ENCODE measurements at places on chromosomes 7 and 10.

DNA sequence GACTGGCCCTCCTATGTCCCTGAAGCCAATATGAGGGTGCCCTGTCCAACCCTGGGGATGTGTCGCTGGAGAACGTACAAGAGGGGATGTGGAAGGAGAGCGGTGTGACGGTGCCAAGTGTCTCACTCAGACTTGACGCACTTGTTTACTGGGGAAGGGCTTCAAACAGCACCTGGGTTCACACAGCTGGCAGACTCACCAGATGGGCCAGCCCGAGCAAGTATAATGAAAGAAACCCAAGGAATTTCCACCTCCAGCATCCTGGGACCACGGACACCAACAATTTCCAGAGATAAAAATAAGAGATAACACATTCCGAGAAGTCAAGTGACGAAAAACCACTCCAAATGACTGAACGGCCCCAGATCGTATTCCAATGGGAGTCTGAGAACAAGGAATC lies 5.3 kb downstream of the ATP5MF start:
- DNase-seq, result no peak

DNA sequence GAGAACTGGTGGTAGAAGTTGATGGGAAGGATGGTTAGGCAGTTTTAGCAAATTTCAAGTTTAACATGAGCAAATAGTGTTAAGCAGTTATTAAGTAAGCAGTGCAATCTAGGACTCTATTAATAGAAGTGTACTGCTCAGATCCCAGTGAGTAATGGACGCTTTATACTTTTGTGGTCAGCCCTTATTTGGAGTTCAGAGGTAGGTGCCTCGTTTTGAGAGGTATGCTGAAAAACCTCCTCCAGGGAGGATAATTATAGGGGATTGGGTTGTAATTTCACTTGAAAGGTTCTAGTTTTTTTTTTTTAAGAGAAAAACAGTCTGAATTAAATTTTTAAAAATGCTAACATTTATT lies 33.5 kb upstream of the CCDC7 start:
- DNase-seq, result no peak

- DNase-seq, result no peak
These were observed 68.6 kb downstream of the DYNC2I1 start for GRCh38 chr7:158924956-158925355.

DNA sequence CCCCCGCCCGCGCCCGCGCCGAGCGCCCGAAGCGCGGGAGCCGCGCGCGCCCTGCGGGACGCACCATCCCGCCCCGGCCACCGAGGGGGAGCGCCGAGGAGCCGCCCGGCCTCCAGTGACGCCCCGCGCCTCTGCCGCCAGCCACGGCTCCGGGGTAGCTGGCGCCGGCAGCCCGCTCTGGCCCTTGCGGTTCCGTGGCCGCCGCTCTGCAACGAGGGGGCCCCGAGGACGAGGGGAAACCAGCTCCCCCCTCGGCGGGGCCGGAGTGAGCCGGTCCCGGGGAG lies at the start of gene PAXIP1:
Gene PAXIP1, minus strand, starts transcription at position 33 of the 284 bp plus-strand sequence. CDS start 195 bp downstream, outside the sequence.
- no peak for DNase-seq

DNA sequence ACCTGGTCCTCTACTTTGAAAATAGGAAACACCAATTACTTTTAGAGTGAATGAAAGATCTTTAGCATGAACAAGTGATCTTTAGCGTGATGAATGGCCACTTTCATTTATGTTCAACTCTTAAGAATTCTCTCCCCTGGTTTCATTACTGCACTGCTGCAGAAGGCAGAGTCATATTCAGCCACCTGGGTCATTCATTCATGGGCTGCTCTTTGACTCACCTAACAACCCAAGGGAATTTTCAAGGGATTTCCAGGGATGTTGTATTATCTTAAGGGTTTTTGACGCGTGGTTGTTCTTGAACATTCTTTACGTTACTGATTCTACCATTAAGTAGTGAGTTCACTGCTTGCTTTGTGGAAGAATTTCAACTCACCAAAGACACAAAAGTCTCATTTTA lies 87.3 kb upstream of the STK17A start:
- no peak for DNase-seq
